ENCODE measurements at places on chromosomes 3 and 15.

DNA sequence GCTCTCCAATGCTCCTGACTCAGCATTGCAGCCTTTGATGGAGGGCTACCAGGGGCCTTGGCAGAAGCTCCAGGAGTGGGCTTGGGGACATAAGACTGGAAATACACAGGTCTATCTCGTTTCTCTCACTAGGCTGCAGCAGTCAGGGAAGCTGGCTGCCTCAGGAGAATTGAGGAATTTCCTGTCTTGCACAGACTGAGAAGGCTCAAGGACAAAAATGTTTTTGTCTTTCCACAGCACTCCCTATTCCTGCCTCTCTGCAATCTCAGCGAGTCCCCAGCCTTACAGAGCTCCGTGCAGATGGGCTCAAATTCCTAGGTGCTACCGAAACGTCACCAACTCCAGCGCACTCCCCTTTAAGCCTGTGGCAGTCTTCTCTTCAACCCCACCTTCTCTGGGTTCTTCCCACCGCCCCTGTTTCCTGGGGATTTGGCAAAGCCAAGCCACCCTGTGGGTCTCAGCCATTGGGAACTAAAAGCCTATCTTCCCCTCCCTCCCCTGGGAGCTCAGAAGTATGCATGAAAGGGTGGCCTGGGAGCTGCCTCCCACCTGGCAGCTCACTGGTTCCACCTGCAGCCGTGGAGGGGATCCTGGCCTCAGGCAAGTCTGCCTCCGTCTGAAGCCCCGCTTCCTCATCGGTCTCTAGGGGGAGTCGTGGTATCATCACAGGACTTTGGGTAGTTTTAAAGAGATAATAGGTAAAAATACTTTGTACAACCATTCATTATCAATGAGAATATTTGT, 322.6 kb upstream of the FRG2C start:
- DNase-seq = no peak

DNA sequence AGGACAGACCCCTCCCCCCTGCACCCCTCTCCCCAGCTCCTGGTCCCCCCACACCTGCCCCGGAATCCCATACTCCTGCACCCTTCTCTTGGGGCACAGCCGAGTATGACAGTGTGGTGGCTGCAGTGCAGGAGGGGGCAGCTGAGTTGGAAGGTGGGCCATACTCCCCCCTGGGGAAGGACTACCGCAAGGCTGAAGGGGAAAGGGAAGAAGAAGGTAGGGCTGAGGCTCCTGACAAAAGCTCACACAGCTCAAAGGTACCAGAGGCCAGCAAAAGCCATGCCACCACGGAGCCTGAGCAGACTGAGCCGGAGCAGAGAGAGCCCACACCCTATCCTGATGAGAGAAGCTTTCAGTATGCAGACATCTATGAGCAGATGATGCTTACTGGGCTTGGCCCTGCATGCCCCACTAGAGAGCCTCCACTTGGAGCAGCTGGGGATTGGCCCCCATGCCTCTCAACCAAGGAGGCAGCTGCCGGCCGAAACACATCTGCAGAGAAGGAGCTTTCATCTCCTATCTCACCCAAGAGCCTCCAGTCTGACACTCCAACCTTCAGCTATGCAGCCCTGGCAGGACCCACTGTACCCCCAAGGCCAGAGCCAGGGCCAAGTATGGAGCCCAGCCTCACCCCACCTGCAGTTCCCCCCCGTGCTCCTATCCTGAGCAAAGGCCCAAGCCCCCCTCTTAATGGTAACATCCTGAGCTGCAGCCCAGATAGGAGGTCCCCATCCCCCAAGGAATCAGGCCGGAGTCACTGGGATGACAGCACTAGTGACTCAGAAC, 9.8 kb downstream of the MAP1A start:
- DNase-seq = no peak

DNA sequence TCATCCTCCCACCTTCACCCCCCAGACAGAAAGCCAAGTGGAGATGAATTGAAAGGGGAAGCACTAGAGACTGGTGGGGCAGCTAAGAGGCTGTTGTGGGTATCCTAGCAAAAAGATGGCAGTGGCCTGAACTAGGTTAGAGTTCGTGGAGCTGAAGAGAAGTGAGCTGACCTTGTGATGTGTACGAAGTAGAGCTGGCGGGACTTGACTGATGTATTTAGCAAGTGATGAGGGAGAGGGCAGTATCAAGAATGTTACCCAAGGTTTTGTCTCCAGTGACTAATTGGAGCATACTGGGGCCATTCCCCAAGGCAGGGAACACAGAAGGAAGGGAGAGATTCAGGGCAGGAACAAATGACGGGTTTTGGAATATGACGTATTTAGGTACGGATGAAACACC, 50.0 kb upstream of the CP start:
- DNase-seq = no peak

DNA sequence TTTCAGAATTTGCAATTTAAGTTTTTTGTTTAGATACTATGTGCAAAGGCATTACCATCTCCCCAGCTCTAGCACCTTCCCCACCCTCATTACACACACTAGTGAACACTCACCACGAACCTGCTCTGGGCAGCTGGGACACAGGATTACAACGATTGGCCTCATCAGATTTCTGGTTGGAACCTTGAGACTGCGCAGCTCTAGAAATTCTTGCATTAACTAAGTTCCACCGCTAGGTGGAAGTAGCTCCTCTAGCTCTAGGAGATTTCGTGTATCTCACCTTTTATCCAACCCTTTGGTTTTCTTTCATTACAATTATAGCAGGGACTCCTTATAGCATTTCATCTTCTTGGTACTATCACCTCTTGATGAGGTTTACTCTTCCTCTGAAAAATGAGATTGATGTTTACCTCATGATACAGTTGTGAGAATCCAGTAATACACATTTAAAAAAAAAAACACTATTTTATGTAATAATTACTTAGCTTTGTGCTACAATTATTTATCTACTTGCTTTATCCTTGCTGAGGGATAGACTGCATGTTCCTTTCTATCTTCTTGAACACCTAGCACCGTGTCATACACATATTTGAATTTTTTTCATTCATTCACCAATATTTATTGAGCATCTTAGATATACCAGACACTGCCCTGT, 28.7 kb upstream of the PLOD2 start:
- DNase-seq = peak; percentile 71

DNA sequence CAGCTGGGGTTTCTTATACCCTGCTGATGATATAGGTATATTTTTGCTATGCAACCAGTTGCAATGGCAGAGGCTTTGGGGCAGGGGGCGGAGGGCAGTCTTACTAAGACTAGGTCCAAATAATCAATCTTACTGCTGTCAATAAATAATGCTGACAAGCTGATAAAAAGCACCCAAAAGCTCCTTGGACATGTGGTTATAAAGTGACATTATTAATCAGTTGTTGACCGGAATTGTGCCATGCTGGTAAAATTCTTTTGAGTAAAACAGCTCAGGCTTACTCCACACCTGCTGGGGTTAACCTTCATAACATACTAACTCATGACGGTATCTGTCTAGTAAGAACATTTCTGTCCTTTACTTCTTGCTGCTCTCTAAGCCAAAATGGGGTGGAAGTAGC, 101.9 kb downstream of the CHST2 start:
- DNase-seq = no peak

GRCh38 chr15:98791046-98791701, 142.8 kb downstream of the IGF1R start:
- no peak for DNase-seq

GRCh38 chr3:39934696-39935095, 125.3 kb downstream of the MYRIP start:
- DNase-seq = no peak

- no peak for DNase-seq
Measured at GRCh38 chr3:123353227-123353849, 95.6 kb downstream of the ADCY5 start.

DNA sequence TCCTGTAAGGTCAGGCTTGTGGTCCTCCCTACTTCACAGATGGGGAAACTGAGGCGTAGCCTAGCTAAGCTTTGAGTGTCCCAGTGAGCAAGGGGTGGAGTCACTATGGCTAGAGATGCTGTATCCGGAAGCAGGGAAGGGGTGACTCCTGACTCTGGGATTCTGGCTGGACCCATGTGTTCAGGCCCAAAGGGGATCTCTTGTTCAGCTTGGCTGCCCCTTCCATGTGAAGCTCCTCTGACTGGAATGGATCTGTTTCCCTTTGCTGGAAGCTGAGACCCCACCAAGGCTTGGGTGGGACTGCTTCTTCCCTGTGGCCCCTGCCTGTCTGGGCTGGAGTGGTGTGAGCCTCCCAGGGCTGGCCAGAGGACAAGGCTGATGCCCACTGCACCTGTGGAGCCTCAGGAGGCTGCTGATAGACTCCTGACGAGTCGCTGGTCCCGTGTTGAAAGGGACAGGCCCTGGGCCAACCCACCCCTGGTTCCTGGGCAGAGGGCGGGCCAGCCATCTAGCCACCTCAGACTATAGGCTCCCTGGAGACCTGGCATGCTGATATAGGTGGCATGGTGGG, 1.0 kb downstream of the MAPKAPK3 start:
- no peak for DNase-seq

GRCh38 chr3:45937206-45938042, 5.8 kb upstream of the CXCR6 start:
- no peak for DNase-seq

GRCh38 chr3:57961828-57962447, 46.3 kb upstream of the FLNB start:
- DNase-seq = no peak

DNA sequence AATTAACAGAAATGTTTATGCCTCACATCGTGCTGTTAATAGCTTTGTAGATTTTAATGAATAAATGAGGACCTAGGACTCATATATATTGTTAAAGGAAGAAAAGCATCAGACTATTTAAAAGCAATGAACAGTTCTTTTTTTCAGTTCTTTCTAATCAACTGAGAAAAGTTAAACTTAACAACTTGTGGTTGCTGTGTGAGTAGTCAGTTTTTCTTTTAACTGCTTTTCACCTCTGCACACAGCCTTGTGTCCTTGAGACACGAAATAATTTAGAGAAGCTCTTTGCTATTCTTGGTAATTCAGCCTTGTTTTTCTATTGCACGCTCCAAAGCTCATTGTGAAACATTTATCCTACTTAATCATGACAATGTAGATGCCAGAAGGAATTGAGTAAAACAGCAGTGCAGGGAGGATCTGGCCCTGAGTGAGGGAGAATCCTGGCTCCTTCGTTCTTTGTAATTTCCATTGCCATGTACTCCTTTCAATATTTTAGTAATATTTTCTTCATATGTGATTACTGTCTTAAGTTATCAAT, 499.0 kb downstream of the PYDC2 start:
- DNase-seq = no peak

DNA sequence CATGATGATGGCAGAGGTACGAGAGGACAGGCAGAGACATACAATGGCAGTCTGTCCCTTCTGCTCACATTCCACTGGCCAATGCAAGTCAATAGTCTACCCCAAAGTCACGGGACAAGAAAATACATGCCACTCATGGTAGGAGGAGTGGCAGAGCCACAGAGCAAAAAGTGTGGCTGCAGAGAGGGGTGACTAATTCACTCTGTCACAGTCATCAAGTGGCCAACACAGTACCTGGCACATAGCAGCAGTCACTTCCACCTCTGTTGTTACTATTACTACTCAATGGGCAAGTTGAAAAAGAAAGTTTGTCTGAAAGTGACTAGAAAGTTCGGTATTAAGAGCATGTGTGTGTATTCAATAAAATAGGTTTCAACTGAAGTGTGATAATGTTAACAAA, 91.4 kb downstream of the SMAD3 start:
- no peak for DNase-seq

GRCh38 chr3:126208606-126209256, 28.3 kb upstream of the ALDH1L1 start:
- DNase-seq = peak; percentile 8

- DNase-seq = no peak
Measured at GRCh38 chr3:81585056-81585455, 176.4 kb downstream of the GBE1 start.

DNA sequence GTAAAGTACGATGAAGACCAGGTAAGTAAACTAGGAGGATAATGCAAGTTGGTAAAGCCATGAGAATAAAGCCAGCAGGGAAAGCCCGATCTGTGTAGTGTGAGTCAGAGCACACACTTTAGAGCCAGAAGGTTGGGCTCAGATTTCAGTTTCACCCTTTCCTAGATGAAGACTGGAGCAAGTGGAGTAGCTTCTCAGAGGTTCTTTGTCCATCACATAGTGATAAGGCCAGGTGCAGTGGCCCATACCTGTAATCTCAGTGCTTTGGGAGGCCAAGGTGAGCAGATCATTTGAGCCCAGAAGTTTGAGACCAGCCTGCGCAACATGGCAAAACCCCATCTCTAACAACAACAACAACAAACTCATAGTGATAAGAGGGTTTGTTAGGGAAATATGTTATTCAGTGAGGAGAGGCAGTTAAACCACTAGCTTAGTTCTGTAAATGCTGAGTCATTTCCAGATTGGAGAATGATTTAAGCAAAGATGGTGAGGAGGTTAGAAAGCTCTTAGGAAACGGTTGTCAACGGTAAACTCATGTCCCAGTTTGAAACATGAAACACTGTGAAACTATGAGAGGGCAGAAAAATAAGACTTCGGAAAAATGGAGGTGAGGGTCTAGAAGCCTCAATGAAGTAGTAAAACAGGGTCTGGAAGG, 39.0 kb downstream of the IL12A start:
- no peak for DNase-seq

GRCh38 chr3:155871746-155872158, 1.3 kb downstream of the GMPS start:
- DNase-seq = no peak

DNA sequence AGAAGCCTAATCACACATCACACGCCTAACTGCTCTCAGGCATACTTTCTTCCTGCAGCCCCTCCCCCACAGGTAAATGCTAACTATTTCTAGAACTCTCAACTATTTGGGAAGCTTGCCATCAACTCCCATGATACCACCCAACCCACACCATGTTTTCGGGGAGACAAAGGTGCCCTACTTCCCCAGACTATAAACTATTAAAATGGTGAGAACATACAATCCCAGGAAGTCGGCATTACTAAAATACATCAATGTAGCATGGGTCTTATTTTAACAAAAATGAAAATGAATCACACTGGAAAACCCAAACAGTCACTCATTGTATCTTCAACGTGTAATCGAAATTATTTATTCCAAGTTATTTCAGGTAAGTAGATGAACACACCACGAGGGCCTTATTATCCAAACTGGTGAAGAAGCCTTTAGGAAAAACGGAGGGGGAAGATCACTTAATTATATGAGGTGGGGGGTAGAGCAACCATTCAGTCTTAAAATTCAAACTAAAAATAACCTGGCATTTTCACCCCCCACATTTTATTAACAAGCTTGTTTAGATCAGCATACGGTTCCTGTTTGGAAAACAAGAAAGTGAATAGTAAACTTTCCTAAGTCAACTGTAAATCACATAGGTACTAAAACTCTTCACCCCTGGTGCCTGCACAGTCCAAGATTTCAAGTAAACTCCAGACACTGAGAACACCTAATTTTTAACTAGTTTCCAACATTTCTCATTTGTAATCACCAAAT, 1.9 kb downstream of the TBL1XR1 start:
- DNase-seq = no peak

DNA sequence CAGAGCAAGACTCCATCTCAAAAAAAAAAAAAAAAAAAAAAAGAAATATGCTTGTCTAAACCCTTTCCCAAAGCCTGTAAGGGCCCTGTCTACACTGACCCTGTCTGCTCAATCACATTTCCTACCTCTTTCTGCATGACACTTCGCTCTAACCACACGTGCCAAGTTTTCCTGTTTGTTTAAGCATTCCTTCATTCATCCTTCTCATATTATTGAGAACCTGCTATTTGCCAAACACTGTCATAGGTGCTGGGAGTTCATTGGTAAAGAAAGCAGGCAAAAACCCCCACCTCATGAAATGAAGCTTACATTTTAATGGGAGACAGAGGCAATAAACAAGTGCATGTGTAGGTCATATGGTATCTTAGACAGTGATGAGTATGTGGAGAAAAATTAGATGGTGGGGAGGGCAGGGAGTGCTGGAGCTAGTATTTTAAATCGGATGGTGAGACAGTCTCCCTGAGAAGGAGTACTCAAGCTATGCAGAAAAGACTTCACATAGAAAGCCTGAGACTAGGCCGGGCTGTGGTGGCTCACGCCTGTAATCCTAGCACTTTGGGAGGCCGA, 48.0 kb downstream of the B3GNT5 start:
- no peak for DNase-seq
